ENCODE measurements at places on chromosomes 7 and 10. TPM values are rescaled to one million over a fixed set of nuclear protein-coding genes. Genes with fewer than 3 reads are reported as not detected.

- DNase-seq: no peak
These were observed 40.3 kb downstream of the SGCE start for GRCh38 chr7:94615666-94616065.

PLCE1 gene
- total RNA-seq: 14.1 TPM

DNA sequence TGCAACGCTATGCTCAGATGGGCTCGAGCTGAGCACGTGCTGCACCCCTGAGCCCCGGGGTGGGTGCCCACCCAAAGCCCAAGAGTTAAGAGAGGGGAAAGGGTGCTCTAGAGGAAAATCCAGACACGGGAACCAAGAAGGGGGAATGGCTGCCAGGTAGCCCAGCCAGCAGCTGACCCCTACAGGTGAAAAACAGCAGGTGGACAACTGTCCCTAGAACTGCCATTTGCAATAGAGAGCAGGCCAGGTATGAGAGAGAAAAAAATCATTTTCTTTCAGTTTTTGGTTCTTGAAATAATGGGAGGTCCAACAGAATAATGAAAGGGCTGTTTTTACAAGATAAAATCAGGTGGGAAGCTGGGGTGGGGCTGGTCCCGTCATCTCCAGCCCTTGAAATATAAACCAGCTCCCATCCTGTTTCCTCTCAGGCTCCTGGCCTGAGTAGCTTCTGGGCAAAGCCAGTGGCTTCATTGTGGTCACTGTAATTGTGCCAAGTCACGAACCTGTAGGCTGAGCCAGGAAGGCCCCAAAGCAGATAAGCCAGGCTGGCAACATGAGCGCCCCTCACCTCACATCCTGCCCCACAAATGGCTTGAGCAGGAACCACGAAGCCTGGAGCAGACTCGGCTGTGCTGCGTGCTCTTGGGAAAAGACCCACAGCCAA lies 257.8 kb downstream of the SNX10 start:
- DNase-seq: no peak

PILRA gene
- 3.9 TPM for total RNA-seq

- no peak for DNase-seq
These were observed 92.6 kb downstream of the JMJD1C start for GRCh38 chr10:63373176-63373575.

GRCh38 chr7:28395404-28395803 lies 16.9 kb upstream of the CREB5 start:
- DNase-seq: no peak

DNA sequence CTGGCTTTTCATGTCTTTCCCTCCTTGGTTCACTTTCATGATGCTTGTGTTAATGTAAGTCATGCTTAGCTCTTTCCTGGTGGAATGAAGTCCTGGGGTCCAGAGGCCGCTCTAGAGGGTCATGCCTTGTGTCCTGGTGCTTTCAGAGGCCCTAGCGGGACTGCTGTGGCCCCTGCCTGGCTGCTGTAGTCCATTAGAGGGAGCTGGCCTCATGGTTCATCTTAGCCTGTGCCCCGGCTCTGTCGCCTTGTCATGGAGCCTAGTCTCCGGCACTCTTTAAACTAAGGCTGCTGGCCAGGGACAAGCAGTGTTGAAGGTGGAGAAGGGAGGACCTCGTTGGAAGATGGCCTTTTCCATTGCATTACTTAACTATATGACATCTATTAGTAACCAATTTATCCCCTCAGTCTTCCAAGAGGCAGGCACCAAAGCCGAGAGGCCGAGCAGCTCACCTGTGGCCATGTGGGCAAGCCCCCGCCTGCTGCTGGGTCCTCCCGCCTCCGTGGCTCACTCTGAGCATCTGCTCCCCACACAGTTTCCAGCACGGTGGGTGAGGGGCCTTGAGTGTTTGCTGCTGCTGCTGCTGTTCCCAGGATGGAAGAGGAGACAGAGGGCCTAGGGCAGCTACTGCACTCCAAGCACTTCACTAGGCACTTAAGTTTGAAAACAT lies 5.0 kb upstream of the NDUFB2 start:
- no peak for DNase-seq

GRCh38 chr7:20744954-20745446 lies 41.7 kb downstream of the SP8 start:
- DNase-seq: no peak

GRCh38 chr10:50498465-50498864 lies 125.3 kb downstream of the SGMS1 start:
- DNase-seq: no peak

DNA sequence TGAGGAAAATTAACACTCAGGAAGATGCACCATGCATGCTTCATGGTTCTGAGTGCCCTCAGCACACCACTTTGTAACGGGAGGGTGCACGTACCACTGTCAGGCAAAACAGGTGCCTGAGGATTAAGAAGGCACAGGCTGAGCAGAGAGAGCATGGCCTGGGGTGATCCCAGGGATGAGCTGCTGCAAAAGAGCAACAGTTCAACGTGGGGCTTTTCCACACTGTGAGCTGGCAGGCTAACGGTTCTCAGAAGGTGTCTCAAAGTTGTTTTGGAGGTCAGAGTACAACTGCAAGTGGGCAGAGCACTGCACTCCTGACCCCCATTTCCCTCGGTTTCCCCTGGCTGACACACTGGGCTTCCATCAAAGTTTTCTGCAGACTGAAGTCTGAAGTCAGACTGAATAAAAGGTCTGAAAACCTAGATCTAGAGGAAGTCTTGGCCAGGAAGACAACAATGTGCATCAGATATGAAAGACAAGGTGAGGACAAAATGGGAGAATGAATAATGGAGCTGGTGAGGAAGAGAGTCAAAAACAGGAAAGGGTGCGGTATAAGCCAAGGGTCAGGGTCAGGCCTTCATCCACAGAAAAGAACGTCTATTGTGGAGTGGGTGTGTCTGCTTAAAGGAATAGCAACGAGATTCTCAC lies 20.5 kb downstream of the ZNF438 start:
- no peak for DNase-seq

- DNase-seq: no peak
These were observed 149.6 kb upstream of the MEOX2 start for GRCh38 chr7:15836041-15836440.

DNA sequence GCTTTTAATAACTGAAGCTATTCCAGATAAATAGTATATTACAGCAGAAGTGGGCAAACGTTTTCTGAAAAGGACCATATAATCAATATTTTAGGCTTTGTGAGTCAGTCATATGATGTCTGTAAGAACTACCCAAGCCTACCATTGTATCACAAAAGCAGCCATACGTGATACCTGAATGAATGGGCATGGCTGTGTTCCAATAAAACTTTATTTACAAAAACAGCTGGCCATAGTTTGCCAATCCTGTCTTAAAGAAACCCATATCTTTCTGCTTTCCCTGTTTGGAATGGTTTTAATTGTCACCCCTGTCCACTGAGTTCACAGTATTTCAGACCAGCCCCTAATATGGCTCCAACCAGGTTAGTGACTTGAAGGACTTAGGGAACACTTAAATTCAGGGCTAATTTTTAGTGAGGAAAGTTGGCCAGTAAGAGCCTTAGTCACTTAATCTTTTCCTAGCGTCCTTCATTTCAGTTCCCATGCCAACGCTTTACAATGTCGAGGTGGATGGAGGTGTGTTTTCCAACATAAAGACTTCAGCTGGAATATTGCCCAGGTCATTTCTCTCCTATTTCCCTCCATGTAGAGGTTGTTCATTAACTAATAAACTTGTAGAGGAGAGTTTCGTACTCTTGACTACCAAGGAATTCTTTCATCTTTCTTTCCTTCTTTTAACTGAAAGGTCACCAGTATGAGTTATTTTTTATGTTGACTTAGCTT lies 184.5 kb downstream of the TRIL start:
- DNase-seq: no peak

IL2RA gene
- total RNA-seq: not detected

HSPA12A gene
- 9.1 TPM for total RNA-seq

- DNase-seq: no peak
These were observed 122.7 kb upstream of the TMEM229A start for GRCh38 chr7:124155432-124156022.

DNA sequence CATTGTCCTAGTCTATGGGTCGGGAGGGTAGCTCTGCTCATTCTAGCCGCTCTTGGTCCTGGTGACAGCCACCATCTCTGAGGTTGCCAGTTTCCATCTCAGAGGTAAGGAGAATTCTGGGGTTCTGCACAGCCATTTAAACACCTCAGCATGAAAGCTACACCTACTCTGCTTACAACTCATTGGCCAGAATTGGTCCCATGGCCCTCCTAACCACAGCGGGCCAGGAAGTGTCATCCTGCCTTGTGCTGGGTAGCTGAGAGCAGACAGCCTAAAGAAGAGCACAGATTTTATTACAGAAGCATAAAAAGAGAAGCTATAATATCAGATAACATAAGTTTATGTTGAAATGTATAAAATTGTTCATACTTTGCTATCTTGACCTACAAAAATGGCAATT lies 152.7 kb downstream of the HECW1 start:
- no peak for DNase-seq

DNA sequence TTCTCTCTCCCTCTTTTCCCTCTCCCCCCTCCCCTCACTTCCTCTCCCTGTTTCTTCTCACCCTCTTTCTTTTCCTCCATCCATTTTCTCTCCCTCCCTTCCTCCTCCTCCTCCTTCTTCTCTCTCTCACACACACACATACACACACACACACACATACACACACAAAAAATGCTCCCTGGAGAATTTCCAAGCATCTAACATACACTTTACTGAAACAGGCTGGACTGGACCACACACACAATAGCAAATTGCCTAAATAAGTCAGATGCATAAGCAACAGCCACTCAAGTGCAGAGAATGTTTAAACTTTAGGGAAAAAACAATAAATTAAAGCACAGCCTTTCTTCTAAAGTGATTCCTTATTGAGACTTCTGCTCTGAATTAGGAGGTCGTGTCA lies 267.7 kb downstream of the FGFR2 start:
- DNase-seq: no peak

DNA sequence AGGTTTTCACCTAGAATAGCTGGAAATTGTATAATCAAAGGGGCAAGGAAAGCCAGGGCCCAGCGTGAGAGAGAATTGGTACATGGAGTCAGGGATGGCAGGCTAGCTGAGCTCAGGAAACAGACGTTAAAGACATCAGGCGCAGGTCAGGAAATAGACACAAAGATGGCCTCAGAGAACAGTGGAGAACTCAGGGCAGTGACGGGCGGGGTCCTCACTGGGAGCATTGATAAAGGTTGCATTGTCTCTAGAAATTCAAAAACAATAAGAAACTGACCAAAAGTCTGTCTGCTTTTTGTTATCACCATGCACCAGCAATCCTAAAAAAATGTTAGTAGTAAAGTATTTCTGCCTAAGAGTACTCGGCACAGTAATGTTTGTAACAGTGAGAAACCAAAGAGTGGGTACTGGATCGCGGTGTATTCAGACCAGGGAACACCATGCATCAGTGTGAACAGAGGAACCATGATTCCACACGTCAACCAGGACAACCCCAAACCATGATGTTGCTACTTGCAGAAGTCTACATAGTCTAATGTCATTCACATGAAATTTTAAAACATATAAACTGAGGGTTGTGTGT lies 81.9 kb upstream of the AUTS2 start:
- no peak for DNase-seq

GRCh38 chr7:2873686-2874551 lies 29.8 kb upstream of the GNA12 start:
- no peak for DNase-seq

DNA sequence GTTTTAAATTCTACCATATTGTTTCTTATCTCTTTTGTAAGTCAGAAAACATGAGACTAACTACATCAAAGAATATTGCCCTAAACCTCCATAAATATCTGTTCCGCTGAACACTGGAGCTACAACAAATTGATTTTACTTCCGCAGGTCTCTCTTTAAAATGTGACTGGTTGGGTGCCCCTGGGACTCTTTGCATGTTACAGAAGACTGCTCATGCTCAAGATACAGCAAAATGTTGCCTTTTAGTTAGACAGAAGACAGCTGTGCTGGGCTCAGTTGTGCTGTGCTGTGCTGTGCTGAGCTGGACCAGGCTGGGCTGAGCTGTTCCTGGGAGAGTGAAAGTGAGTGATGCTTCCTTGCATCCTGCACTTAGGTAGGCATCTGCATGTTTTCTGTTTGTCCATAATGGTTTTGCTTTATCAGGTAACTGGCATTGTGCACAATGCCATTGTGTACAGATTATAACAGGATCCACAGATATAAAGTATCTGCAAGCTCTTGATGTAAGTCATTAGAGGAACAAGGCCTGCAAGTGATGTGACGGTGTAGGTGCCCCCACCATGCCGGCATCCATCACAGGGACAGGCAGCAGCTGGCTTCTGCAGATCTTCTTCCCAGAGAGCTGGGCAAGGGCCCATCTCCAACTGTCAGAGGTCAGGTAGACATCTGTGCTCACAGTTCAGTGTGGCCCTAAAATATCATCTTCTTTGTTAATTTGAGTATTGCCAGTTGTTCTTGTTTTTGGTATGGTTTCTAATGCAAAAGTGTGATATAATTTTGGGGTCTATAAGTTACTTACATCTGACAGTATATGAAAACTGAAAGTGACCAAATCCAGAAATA lies 972.5 kb upstream of the CELF2 start:
- no peak for DNase-seq

DNA sequence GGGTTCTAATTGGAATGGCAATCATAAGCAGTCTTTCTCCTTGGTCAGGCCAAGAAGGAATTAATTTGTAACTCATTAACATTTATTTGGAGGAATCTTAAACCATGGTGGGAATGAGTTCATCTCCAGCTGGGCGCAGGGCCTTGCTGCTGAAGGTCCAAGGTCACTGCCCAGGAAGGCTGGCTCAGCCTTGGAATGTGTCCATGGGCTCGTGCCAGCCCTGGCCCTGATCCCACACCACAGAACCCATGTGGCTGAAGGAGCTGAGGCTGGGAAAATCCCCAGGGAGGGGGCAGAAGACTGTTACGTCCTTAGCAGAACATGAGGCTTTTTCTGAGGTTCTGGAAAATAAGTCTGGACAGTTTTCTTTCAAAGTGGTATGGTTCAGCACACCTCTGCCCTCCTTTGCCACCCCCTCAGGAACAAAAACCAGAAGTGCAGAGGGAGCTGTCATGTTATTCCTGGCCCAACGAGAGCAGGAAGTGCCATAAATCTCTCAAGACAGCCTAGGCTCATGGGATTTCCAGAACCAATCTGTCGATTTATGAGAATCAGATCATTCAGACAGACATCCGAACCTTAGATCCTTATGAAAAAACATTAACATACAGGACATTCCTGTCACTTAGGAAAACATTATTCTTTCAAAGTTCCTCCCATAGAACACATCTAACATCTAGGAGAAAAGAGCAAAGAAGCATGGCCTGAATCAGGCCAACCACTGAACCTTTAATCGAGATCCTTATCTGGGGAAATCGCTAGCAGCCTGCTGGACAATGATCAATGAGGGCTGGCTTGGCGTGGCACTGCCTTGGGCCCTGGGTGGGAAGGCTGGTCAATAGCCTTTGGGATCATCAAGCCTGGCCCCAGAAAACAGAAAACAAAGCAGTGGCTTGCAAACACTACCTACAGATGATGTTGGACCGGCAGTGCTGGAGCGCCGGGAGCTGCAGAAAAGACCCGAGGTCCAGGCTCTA lies 134.3 kb downstream of the TAX1BP1 start:
- DNase-seq: no peak

All from progenitor cell of endocrine pancreas (in vitro differentiated cells).